ENCODE measurements at places on chromosomes 2 and 18. TPM values are rescaled to one million over a fixed set of nuclear protein-coding genes. Genes with fewer than 3 reads are reported as not detected.

The CD8B gene
- 1.5 TPM for total RNA-seq

The CPLX4 gene
- total RNA-seq: not detected

DNA sequence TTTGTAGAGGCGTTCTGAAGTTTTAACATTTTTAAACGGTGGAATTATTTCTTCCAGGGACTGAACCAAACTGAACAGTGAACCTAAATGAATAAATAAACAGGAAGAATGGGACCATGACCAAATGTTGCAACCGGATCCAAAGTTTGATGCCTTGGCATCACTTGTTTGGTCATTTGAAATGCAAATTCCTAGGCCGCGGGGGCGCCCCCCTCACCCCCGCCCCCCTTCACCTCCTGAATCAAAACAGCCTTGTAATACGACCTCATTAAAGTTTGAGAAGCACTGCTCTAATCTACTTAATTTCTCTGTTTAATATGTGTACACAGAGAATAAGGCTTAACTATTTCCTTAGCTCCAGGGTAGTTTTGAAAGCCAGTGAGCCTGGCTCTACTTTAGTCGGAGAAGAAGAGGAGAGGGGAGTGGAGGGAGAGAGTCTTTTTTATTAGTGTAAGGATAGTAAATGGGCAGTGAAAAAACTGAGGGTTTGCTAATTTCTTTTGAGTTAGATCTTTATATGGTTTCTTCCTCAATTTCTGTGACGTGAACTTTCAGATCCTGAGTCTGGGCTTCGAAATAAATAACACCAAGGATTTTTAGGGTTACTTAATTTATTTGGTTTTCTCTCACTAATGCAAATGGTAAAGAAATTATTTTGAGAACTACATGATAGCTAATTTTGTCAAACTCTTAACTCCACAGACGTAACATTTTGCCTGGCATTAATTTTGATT lies 5.7 kb downstream of the C2orf80 start:
- DNase-seq: no peak

GRCh38 chr2:47905386-47906156 lies 727 bp downstream of the FBXO11 start:
- DNase-seq: peak; percentile 14

- DNase-seq: no peak
These were observed 322.3 kb downstream of the MYCN start for GRCh38 chr2:16262526-16263178.

DNA sequence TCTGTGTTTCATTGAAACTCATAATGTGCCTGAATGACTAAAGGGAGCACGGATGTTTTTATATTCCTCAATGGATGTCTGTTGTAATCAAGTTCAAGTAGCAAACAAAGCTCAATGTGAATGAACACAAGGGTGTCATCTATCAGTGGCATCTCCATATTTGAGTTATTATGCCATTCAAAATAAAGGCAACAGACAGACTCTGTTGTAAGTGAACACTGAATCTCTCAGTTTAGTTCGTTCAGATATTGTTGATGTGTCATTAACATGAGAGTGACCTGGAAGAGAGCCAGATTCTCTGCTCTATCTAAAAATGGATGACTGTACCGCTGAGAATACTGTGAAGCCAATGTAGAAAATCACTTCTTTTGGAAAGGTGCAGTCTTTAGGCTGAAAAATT lies 118.7 kb downstream of the NUP35 start:
- DNase-seq: no peak

GRCh38 chr2:201151127-201151981 lies 31.6 kb upstream of the CASP10 start:
- DNase-seq: no peak
